Stimulated activated CD4-positive, alpha-beta T cell treated with anti-CD3 and anti-CD28 coated beads, TNF-alpha, amount 100 ng/mL, for 4 hours (primary cell): ENCODE measurements at places on chromosomes 6 and 20.

- DNase-seq: no peak
Measured at GRCh38 chr6:11848852-11849731, 70.5 kb upstream of the ADTRP start.

GRCh38 chr20:48858075-48858790, 30.4 kb upstream of the PREX1 start:
- no peak for DNase-seq

GRCh38 chr6:74731931-74732330, 473.9 kb downstream of the COL12A1 start:
- no peak for DNase-seq

- DNase-seq: no peak
Measured at GRCh38 chr6:27795697-27796494, 116.3 kb downstream of the OR2B2 start.

GRCh38 chr6:122620902-122621301, 10.7 kb downstream of the PKIB start:
- no peak for DNase-seq

DNA sequence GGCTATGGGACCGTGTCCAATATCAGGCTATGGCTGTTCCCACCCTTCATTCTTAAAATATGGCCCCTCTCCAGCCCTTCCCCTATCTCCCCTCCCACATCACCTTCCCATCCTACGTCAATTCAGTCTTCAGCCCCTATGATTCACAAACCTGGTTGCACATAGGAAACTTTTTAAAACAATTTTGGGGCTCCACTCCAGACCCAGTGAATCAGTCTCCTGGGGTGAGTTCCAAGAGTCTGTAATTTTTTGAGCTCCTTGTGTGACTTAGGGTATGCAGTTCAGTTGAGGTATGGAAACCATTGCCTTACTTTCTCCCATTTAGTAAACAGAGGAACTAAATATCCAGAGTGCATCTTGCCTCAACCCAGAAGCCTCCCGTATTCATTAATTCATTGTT, 5.5 kb downstream of the HNF4A start:
- no peak for DNase-seq

DNA sequence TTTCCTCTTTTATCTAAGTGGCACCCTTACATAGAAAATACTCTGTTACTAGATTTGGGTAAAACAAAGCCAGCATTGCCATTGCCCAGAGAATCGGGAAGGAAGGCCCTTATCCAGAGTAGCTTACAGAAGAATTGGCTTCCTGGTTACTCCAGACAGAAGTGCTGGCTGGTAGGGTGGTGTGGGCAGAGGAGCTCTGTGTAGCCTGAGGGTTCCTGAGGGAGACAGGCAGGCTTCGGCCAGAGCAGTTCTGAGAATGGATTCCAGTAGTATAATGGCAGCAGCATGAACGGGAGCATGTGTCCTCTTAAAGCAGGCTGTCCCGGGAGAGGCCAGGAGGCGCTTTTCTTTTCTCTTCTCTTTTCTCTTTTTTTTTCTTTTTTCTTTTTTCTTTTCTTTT, 11.9 kb downstream of the CUL9 start:
- DNase-seq: no peak

DNA sequence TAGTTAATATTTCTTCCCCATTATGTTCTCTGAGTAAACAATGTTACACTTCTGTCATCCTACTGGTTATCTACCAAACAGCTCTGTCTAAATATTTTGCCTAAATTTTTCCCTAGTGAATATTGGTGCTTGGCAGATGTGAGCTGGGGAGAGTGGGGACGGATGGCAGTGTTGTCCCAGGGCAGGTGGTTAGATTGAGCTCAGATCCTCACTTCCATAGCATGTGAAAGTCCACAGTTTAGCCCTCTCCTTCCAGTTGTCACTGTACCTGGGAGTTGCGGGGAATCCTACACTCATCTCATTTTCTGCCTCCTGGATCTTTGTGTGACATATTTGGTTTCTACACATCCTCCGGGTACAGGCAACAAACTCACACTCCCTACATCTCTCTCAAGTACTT, 484.9 kb downstream of the EPM2A start:
- DNase-seq: no peak

DNA sequence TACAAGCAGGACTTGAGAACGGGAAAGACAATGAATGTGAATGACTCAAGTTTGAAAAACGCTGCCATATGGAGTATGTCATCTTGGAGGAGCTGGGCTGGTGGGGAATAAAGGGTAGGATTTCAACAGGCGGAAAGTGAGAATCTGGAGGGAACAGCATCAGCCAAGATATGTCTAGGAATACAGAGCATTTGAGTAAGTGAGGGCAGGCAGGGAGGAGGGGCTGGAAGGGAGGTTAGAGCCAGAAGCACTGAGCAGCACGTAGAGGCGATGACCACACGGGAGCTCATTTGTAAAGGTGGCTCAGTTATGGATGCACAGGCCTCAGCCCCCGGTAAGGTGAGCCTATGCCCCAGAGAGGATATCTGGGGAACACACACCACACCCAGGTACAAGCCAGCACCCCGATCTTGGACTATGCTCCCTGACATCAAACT, 115.1 kb downstream of the ZMYND8 start:
- no peak for DNase-seq

- no peak for DNase-seq
Measured at GRCh38 chr6:99270826-99271225, 78.6 kb downstream of the FAXC start.

GRCh38 chr20:52852714-52853113, 119.4 kb upstream of the TSHZ2 start:
- no peak for DNase-seq

DNA sequence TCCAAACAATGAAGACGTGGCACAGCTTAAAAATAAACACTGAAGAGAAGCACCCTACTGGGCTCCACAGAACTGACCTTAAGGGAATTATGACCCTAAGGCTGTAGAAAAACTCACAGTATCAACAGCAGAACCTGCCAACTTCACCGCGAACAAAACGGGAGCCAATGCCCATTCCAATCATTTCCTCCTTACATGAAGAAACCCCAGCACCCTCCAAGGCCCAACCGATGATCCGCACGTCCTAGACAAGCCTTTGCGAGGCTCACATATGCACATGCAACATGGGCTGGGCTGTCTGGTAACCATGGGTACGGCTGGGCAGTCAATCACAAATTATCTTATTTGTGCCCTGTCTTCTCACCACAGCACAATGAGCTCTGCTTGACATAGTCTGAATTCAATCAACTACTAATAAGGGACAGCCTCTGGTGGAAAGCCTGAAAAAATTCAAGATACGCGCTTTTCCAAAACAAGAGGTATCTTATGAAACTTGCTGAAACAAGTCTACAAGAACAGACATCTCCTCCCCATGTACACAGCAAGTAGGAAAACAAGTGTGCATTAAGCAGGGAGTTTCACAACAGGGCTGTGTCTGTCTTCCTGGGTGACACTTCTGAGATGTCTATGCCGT, 1.7 kb downstream of the DIDO1 start:
- no peak for DNase-seq

DNA sequence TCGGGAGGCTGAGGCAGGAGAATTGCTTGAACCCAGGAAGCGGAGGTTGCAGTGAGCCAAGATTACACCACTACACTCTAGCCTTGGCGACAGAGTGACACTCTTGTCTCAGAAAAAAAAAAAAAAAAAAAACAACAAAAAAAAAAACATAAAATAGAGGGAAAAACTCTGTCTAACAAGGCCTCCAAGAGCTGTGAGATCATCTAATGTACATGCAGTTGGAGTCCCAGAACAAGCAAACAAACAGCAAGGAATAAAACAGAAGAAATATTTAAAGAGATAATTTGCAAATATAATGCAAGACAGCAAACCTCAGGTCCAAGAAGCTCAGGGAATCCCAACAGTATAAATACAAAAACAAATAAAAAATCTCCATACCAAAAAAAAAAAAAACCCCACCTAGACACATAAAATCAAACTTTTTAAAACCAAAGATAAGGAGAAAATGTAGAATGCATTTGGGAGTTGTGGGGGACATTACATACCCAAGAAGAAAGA, 35.0 kb upstream of the CCR6 start:
- no peak for DNase-seq

GRCh38 chr6:46296586-46296985, 125.8 kb upstream of the ENPP5 start:
- no peak for DNase-seq

DNA sequence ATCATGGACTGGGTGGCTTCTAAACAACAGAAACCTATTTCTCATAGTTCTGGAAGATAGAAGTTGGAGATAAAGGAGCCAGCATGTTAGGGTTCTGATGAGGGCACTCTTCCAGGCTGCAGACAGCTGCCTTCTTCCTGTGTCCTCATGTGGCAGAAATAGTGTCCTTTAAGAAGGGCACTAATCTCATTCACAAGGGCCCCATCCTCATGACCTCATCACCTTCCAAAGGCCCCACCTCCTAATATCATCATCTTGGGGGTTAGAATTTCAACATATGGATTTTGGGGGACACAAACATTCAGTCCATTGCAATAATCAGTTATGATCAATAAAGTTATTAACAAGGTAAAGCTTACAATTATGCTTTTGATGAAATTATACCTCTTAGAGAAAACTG, 130.8 kb upstream of the SLC22A23 start:
- no peak for DNase-seq

DNA sequence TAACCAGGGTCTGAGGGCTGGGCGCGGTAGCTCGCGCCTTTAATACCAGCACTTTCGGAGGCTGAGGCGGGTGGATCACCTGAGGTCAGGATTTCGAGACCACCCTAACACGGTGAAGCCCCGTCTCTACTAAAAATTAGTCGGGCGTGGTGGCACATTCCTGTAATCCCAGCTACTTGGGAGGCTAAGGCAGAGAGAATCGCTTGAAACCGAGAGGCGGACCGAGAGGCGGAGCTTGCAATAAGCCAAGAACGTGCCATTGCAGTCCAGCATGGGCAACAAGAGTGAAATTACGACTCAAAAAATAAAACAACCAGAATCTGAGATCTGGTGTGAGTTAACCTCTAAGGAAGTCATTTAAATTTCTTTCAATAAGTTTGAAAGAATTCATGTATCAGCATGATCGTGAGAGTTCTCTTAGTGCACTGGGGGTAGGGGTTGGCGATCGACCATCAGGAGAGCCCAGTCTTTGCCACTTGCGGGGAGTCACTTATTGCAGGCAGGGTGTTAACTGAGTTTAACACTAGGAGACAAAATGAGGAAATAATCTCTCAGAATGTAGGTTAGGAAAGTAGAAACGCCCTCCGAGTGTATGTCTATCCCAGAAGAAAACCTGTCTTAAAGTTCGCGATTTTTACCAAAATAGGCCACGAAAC, 206.5 kb upstream of the ZNF184 start:
- DNase-seq: no peak

- DNase-seq: no peak
Measured at GRCh38 chr6:75147512-75147911, 58.3 kb downstream of the COL12A1 start.

DNA sequence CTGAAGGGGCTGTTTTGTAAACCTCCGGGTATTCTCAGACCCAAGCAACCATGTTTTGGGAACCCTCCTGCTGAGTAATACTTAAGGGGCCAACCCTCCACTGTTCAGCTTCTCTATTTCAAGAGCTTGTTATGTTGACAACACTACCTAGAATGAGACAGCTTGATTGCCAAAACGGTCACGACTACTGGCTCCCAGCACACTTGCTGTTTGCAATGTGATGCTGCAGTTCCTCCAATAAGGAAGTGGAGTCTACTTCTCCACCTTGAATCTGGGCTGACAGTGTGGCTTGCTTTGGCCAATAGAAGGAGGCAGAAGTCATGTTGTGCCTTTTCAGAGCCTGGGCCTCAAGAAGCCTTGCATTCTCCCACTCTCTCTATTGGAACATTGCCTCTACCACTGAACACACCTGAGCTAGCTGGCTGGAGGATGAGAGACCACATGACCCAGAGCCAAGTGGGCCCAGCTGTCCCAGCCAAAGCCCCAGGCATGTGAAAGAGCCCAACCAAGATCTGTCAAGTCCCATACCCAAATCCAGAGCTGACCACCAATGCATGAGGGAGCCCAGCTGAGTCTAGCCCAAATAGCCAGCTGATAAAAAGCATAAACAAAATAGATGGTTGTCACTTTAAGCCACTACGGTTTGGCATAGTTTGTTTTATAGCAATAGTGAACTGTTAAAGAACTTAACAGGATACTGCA, 108.0 kb downstream of the PRND start:
- DNase-seq: no peak
